NCI-H2171 (cell line): ENCODE measurements at places on chromosomes 13 and 19.

DNA sequence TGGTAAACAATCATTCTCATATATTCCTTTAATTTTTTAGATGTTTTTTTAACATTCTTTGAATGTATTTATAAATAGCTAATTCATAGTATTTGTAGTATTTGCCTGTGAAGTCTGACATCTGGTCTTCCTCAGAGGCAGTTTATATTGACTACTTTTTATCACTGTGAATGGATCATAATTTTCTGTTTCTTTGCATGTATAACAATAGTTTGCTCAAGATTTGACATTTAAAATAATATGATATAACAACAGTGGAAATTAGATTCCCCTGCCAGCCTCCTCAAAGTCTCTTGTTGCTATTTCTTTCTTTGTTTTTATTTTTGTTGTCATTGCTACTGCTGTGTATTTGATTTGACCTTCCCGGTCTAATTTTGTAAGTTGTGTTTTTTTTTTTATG lies 297.0 kb upstream of the PCDH20 start:
- DNase-seq = no peak

GRCh38 chr13:59178344-59178743 lies 985.4 kb downstream of the DIAPH3 start:
- no peak for DNase-seq

DNA sequence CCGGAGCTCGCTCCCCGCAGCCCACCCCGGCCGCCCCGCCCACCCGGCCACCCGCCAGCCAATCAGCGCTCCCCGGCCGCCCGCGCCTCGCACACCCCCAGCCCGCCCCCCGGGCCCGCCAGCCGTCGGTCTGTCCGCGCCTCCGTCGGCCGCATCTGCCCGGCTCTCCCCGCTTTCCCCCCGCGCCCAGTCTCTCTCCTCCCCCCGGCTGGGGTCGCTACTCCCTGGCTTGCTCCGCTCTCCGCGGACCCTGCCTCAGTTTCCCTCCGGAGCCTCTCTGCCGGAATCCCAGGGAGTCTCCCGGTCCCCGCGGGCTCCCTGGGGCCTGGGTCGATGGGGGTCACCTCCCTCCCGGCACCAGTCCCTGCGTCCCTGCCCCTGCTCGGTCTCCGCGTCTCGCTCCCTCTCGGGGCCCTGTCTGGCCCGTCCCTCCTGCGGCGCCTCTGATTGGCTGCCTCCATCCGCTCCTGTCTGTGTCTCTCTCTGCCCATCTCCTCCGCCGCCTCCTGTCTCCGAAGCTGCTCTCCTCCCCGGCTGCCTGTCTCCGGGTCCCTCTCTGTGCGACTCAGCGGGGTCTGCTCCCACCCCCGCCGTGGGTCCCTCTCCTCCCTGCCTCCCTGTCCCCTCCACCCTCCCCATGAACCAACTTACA lies 484 bp downstream of the IL11 start:
- DNase-seq = peak; percentile 28

DNA sequence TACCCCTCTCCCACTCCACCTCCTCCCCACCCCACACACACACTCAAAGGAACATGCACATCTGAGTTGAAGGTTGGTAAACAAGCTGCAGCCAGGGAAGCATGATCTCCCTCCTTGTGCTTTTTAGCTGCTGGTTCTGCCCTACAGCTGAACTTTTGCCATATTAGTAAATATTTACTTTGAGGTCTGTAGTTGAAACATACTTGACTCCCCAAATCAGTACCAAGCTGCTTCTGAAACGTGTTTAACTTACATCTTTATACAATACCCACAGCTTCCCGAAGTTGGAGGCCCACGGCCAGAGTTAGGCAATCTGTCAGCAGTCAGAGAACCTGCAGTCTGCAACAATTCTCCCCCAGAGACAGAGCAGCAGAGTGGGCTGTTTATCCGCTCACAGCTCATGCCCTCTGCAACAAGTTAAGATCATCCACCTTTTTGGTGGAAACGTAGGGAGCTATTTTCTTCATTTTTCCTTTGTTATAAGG lies 1.5 kb upstream of the PCDH20 start:
- DNase-seq = no peak

- DNase-seq = no peak
Observed at GRCh38 chr13:27858046-27858445, 61.8 kb upstream of the PDX1 start.
